Stimulated activated CD4-positive, alpha-beta T cell treated with anti-CD3 and anti-CD28 coated beads, Interleukin-12 subunit alpha, Interleukin-12 subunit beta, amount 100 ng/mL, for 24 hours (primary cell): ENCODE measurements at places on chromosomes 7 and 10.

GRCh38 chr7:74289659-74290552 lies 699 bp downstream of the CLIP2 start:
- no peak for DNase-seq

- no peak for DNase-seq
Observed at GRCh38 chr10:9825491-9826018, 1192.1 kb upstream of the CELF2 start.

DNA sequence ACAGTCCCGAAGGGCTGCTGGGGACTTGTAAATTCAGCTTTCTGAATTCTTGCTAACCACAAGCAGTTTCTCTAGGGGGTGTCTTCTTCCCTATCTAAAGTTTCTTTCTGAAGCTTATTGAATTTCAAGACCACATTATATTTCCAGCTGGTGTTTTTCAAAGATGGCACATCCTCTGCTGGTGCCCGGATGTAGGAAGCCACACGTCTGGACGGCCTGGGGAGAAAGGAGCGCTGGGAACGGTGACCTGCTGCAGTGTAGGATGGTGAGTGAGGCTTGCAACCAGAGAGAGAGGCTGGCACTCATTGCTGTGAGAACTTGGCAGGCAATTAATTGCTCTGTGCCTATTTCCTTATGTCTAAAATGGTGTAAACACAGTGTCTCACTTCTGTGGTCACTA lies 776.4 kb downstream of the TYW1 start:
- DNase-seq, result no peak

GRCh38 chr10:3067859-3068179 lies 471 bp downstream of the PFKP start:
- no peak for DNase-seq
